ENCODE measurements at places on chromosomes 12 and 14. TPM values are rescaled to one million over a fixed set of nuclear protein-coding genes. Genes with fewer than 3 reads are reported as not detected.

ORAI1 gene
- polyA plus RNA-seq, result 26.0 TPM

ZBTB42 gene
- 6.2 TPM for polyA plus RNA-seq

DNA sequence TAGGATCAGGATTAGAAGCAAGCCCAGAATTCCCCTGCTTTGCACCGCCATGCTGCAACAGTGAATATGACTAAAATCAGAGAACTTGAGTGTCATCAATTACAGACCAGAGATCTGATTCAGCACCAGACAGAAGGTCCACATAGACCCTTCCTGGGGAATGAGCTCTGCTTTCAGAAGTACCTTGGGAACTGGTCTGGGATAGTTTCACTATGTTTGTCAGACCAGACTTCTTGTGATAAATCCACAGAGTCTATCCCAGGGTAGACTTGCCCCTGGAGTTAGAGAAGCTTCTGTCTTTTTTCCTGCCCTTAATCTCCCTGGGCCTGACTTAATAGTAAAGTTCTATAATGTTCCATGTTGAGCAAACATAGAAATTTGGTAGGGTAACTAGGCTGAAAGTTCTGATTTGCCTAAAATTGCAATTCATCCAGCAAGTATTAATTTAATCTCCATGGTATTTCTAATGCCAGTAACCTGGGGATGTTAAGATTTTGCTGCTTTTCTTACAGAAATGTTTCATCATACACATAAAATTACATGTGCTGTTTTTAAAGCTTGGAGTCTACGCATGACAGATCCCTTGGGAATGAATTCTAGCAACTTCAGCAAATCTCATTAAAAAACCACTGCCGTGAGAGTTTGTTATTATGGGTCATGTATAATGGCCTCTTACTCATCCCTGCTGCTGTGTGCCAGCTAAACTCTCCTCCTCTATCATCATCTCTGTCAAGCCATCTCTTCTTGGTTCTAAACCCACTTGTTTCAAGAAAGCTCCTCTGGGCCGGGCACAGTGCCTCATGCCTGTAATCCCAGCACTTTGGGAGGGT lies 61.3 kb upstream of the METAP2 start:
- DNase-seq, result no peak

GTF2H3 gene
- 24.2 TPM for polyA plus RNA-seq

GRCh38 chr14:106302661-106303060 lies 776.3 kb downstream of the TMEM121 start:
- DNase-seq, result no peak

DNA sequence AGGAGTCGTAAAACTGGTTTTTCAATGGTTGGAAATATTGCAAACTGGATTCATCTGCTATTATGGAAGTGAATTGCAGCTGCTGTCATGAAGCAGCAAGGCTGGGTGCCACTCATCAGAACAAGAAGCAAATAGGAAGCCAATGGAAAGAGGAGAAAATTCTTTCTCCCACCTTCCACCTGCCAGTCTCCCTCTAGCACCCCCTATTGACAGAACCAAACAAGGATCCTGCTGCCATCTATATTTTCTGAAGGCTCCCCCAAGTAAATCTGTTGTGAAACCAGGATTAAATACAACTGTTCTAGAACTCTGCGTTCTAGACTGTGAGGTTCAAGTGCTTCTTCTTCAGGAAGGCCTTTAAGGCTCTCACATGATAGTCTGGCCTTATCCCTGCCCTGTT lies 286.6 kb downstream of the AACS start:
- DNase-seq, result no peak

- DNase-seq, result no peak
Observed at GRCh38 chr12:57119294-57120085, 8.3 kb upstream of the STAT6 start.

GRCh38 chr12:76997011-76997780 lies 68.2 kb downstream of the E2F7 start:
- DNase-seq, result no peak

OVCH1 gene
- 0.19 TPM for polyA plus RNA-seq

DNA sequence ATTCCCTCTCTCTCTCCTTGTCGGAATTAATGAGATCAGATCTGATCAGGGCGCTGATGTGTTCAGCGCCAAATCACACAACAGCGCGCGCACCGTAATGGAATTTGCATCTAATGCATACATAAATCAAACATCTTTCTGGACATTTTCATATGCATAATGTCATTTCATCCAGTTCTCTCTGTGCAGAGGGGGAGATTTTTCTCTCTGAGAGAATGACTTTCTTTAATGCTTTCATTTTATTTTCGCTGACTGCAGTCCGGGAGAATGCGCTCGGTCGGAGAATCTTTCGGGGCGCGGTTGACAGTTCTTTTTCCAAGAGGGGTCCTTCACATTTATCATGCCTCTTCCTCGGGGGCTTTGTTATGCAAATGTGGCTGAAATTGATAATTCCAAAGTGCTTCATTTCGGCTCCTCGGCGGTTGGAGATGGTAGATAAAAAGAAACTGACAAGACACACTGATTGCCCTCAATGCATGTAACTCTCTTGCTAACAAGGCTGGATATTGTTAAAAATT lies 615.9 kb downstream of the VRK1 start:
- no peak for DNase-seq

PPFIBP1 gene
- polyA plus RNA-seq, result 6.3 TPM

- no peak for DNase-seq
Observed at GRCh38 chr14:46887144-46887543, 235.6 kb upstream of the RPL10L start.

DNA sequence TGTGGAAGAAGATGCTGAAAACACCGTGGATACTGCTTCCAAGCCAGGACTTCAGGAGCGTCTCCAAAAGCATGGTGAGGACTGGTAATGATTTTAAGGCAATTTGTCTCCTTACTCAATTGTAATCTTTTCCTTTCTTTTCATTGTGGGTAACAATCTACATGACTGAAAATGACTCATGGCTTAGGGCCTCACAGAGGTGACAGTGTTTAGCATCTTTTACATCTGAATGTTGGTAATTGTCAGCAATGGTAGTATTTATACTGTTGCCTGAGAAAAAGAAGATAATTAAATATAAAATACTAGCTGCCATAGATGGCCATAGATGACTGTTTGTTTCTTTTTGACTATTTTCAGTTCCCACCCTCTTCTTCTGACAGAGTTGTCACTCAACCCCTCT lies 31.6 kb downstream of the TULP3 start:
- no peak for DNase-seq

CFAP54 gene
- 0.03 TPM for polyA plus RNA-seq

- no peak for DNase-seq
Observed at GRCh38 chr14:49187799-49188198, 398.4 kb downstream of the RPS29 start.

CLBA1 gene
- 6.8 TPM for polyA plus RNA-seq

DNA sequence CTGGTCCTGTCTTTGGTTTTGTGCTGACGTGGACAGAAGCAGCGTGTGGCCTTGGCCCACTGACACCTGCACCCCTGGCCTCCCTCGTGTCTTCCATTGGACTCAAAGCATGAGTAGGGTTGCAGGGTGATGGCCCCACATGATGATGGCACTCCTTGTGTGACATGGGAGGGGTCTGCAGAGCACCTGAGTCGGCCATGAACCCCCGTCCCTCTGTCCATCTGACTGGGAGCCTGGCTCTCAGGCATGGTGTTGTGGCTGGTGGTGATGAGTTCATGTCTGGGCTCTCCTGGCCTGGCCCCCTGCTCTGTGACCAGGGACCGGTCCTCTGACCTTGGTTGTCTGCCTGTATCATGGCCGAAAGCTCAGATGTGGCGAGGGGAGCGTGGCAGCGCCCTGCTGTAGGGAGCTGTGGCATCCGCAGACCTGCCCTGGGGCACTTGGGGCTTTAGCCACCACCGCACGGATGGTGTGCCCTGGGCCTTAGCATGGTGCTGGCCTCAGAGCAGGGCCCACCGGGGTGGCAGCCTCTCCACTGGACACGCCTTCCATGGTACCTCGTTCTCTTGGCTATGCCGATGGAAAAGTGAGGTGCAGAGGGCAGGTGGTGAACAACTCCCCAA lies 16.7 kb downstream of the ULK1 start:
- no peak for DNase-seq

GRCh38 chr12:103583008-103583407 lies 4.1 kb upstream of the STAB2 start:
- no peak for DNase-seq

NELL2 gene
- polyA plus RNA-seq, result not detected

DNA sequence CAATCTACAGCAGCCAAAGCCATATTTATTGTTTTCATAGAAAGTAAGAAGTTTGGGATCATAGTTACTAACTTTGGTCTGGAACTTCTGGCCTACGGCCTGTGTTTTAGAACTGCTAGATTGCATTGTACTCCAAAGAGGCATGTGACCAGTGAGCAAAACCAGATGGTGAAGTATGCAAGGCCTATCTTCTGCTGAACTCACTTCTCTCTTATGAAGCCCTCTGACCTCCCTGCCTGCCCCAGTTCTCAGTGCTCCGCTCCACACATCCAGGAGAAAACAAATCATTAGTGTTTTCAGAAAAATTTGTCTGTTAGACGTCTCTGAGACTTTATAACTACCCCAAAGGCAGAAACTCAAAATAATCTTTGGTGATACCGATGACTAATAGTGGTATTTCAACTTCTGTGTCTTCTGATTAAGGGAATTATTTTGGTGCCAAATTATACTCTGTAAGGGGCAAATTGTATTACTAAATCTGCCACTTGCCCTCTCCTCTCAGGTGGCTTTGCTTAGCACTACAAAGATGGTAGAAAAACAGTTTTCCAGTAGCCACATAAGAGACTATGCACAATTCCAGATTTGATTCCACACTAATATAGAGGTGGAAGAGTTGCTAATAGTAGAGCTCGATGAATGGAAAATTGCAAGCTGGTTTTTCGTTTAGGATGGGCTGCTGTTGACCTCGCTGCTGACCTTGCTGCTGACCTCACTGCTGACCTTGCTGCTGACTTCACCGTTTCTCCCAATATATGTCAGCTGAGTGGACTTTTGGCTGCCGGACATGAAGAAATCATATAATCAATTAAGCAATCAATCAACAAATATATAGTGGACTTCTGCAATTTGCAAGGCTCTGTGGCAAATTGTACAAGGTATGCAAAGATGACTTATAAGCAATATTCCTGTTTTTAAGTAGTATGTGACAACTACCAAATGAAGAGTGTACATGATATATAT lies 147.5 kb downstream of the KITLG start:
- DNase-seq, result no peak

CCDC198 gene
- not detected for polyA plus RNA-seq

- DNase-seq, result no peak
Observed at GRCh38 chr14:68364792-68365192, 428.1 kb downstream of the ZFP36L1 start.

B4GALNT3 gene
- 0.57 TPM for polyA plus RNA-seq

EMP1 gene
- 28.3 TPM for polyA plus RNA-seq

DNA sequence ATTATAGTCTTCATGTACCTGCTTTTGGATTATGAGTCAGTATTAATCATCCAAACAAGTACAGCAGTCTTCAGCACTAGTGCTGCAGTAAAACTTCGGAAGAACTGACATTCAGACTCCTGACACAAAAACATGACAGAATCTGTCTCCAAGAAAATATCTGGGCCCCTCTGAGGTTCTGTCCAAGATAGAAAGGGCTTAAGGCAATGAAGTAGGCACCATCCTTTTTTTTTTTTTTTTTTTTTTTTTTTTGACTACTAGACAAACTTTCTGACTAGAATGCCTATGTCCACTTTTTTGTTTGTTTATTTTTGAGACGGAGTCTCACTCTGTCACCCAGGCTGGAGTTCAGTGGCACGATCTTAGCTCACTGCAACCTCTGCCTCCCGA lies 112.5 kb downstream of the MED13L start:
- DNase-seq, result no peak

DNA sequence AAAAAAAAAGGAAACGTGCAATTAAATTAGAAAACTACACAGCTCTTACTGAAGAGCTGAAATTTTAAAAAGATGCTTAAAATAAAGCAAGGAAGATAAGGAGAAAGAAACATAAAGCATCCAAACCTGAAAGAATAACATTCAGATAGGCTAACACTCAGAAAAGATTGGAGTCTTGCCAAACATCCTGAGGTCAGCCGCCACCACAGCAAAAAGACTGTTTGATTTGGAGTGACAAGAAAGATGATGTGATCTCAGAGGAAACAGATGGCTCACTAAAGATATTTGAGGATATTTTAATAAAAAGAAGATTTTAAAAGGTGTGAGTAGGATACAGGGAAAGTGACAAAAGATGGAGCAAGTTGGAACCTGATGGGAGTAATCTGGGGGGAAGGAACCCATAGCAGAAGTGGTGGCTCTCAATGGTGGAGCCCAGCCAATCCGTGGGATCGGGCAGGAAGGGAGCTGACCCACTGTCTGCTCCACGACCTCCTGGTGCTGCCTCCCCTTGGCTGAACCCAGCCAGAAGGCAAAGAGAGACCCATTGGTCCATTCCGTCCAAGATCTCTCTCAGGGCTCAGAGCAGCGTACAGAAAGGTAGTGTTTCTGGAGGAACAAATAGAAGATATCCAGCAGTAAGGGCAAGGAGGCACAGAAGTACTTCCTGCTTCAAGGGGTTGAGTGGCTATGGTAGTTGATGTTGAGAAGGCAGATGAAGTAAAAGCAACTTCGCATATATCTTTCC lies 469.6 kb downstream of the RGS6 start:
- DNase-seq, result no peak

GRCh38 chr12:81517296-81517695 lies 241.9 kb downstream of the PPFIA2 start:
- DNase-seq, result no peak

GRCh38 chr12:26406391-26406790 lies 211.0 kb downstream of the SSPN start:
- no peak for DNase-seq

DNA sequence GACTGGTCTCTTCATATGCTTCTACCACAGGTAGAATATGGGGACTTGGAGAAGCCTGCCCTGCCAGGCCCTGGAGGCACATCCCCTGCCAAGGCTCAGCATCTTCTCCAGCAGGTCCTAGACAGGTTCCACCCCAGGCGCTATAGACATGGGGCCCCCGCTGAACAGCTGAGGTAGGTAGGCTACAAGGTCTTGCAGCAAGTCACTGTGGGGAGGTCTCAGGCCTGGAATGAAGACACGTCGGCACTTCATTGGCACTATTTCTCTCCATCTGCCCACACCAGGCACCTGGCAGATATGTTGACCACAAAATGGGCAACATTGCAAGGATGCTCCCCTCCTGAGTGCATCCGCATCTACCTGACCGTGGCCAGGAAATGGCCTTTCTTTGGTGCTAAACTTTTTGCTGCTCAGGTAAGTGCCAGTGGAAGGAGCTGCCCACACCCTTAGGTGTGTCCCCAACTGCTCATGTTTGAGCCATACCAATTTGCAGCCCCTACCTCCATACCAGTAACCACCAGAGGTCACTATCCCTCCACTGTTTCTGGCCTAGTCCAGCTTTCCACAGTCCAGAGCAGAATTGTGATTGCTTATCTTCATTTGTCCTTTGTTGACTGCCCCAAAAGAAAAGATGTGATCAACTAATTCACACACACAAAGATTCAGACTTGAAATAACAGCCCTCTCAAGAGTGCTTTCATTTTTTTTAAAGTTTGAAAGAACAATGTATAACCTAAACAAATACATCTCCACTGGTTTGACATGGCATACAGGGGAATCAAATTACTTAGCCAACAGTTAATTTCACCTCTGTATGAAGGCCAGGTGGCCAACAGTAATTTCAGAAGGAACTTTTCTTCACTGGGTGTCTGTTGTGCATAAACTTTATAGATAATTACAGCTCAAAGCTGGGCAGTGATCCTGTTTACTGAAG lies 16.1 kb downstream of the PIGH start:
- no peak for DNase-seq
